ENCODE measurements at places on chromosomes 4 and X.

DNA sequence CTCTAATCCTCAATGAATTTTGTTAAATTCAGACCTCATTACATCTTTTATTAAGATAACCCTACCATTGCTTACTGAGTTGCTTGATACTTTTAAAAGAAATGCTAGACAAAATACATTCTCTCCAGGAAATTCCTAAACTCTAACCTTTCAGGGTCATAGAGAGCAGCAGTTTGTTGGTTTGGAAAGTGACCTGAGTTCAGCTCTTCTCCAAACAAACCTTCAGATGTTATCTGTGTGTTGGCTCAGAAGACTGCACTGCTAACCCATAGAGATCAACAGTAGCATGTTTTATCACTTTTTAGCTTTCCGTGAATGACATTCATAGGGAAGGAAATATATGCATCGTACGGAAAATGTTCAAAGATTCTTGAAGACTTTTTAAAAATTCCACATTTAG, 101.8 kb upstream of the VEGFC start:
- H3K36me3 ChIP-seq, result no peaks in the 10 kb centered on the region
- H3K27me3 ChIP-seq, result no peaks in the 10 kb centered on the region
- no peak for DNase-seq
- H3K4me3 ChIP-seq, result no peak overlapping the region
- no peak overlapping the region for H3K27ac ChIP-seq

GRCh38 chrX:39206399-39207145, 405.3 kb downstream of the MID1IP1 start:
- H3K4me3 ChIP-seq, result no peak overlapping the region
- H3K27ac ChIP-seq, result no peak overlapping the region
- no peak for DNase-seq

DNA sequence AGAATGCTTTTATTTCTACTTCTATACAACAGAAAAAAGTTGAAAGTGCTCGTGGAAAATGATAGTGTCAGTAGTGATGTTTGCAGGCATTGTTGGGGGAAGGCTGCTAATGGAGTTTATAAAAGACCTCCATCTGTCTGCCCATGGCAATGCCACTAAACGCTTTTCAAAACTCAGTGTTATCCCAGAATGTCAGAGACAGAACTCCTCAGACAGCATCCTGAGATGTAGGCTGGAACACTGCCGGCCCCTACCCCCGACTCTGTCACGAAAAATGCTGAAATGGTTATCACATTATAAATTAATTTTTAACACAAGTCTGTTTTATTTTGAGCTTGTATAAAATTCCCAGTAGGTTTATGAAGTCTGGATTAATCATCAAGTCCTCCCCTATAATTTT, 128.9 kb downstream of the HS3ST1 start:
- DNase-seq, result no peak
- no peaks in the 10 kb centered on the region for H3K4me1 ChIP-seq
- H3K4me3 ChIP-seq, result no peak overlapping the region
- no peaks in the 10 kb centered on the region for H3K36me3 ChIP-seq
- no peak overlapping the region for H3K27ac ChIP-seq
- no peaks in the 10 kb centered on the region for H3K27me3 ChIP-seq

GRCh38 chrX:109626637-109627036, 1.7 kb upstream of the KCNE5 start:
- H3K4me3 ChIP-seq, result no peak overlapping the region
- no peak for DNase-seq
- H3K27me3 ChIP-seq, result no peaks in the 10 kb centered on the region
- no peak overlapping the region for H3K27ac ChIP-seq
- H3K4me1 ChIP-seq, result no peaks in the 10 kb centered on the region

- no peak for DNase-seq
- H3K4me1 ChIP-seq, result peaks cover 19% of the 10 kb centered on the region
- H3K27ac ChIP-seq, result no peak overlapping the region
- no peaks in the 10 kb centered on the region for H3K36me3 ChIP-seq
- no peak overlapping the region for H3K4me3 ChIP-seq
Observed at GRCh38 chrX:69027181-69028005, 137.9 kb downstream of the PJA1 start.

GRCh38 chr4:6926681-6927478, 17.3 kb downstream of the TBC1D14 start:
- H3K27me3 ChIP-seq, result no peaks in the 10 kb centered on the region
- no peak for DNase-seq
- H3K36me3 ChIP-seq, result no peaks in the 10 kb centered on the region

DNA sequence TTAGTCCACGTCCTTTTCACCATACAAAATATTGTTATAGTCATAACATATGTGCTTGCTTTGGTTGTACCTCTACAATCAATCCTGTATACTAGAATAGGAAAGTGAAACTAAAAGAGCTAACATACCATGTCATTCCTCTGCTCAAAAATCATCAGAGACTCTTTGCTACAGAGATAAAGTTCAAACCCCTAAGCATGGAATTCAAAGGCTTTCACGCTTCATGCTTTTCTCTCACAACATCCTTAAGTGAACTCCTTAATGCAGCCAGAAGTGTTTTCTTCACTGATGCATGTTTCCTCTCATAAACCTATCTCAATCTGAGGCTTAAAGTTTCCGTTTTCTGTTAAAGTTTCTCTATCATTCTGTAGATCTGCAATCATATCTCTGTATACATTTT, 744.6 kb upstream of the IGFBP7 start:
- H3K4me3 ChIP-seq, result peak overlapping the region; percentile 11
- H3K4me1 ChIP-seq, result no peaks in the 10 kb centered on the region
- DNase-seq, result no peak

- no peak for DNase-seq
- H3K4me1 ChIP-seq, result no peaks in the 10 kb centered on the region
- H3K4me3 ChIP-seq, result no peak overlapping the region
- no peak overlapping the region for H3K27ac ChIP-seq
- no peaks in the 10 kb centered on the region for H3K27me3 ChIP-seq
- no peaks in the 10 kb centered on the region for H3K36me3 ChIP-seq
Observed at GRCh38 chrX:70043685-70044084, 6.1 kb downstream of the AWAT2 start.

DNA sequence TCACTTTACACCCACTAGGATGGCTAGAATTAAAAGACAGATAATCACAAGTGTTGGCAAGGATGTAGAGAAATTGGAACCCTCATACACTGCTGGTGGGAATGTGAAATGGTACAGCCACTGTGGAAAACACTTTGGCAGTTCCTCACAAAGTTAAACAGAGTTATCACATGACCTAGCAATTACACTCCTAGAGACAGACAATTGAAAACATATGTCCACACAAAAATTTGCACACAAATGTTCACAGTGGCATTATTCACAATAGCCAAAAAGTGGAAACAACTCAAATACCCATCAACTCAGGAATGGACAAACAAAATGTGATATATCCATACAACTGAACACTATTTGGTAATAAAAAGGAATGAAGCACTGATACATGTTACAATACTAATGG, 5.7 kb downstream of the ZNF280C start:
- H3K27me3 ChIP-seq, result no peaks in the 10 kb centered on the region
- H3K36me3 ChIP-seq, result no peaks in the 10 kb centered on the region
- no peak for DNase-seq
- H3K4me1 ChIP-seq, result peaks cover 10% of the 10 kb centered on the region

- H3K36me3 ChIP-seq, result no peaks in the 10 kb centered on the region
- peak overlapping the region; percentile 32 for H3K4me3 ChIP-seq
- DNase-seq, result no peak
Observed at GRCh38 chr4:183959319-183960045, 54.4 kb downstream of the STOX2 start.

DNA sequence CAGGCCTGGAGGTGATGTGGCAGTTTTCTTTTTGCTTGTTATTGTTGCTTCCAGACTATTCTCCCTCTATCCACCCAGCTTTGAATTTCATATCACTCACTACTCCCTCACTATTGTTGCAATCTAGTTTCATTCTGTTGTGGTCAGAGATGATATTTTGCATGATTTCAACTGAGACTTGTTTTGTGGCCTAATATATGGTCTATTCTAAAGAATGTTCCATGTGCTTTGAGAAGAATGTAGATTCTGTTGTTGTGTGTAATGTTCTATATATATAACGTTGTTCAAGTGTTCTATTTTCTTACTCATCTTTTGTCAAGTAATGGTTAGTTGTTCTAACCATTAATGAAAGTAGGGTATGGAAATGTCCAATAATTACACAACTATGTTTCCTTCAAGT, 59.0 kb downstream of the THOC2 start:
- no peaks in the 10 kb centered on the region for H3K27me3 ChIP-seq
- DNase-seq, result no peak
- H3K4me3 ChIP-seq, result no peak overlapping the region
- no peaks in the 10 kb centered on the region for H3K4me1 ChIP-seq

All from heart right ventricle (tissue), 16 donors.